CMK (cell line): ENCODE measurements at places on chromosomes 12 and 14.

- DNase-seq, result no peak
These were observed 51.9 kb upstream of the NUDT4 start for GRCh38 chr12:93325855-93326254.

GRCh38 chr14:106840258-106840657 lies 1313.9 kb downstream of the TMEM121 start:
- DNase-seq, result no peak

GRCh38 chr14:72014486-72014885 lies 82.3 kb downstream of the RGS6 start:
- no peak for DNase-seq

GRCh38 chr12:61808856-61809255 lies 451.3 kb upstream of the USP15 start:
- DNase-seq, result no peak

GRCh38 chr12:117234441-117234840 lies 44.2 kb upstream of the FBXO21 start:
- DNase-seq, result no peak

GRCh38 chr12:132196038-132196872 lies 52.0 kb downstream of the NOC4L start:
- DNase-seq, result no peak

- DNase-seq, result no peak
These were observed 105.1 kb downstream of the RPS29 start for GRCh38 chr14:49480979-49481498.

DNA sequence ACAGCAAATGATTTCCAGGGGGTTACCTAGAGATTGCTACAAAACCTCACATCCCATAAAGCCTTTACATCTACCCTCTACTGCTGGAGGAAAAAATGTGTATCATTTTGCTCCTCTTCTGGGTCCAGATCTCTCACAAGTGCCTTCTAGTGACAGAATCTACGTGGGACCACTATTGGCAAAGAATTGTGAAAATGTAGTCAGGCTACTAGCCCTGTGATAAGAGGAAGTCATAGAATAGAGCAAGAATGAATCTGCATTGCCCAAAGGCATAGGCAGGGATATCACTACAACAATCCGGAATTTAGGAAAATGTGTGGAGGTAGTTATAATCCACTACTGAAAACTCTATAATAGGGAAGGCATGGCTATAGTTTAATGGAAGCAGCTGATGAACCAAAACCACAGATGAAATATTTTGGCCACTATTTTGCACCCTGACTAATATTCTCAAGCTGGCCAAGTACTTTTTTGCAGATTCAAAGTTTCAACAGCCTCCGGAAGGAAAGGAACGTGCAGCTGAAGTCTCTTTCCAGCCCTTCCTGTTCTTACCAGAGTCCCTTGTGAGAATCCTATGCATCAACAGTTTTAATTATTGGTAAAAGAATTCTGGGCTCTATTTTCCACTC lies 176.8 kb downstream of the PHLDA1 start:
- DNase-seq, result no peak

DNA sequence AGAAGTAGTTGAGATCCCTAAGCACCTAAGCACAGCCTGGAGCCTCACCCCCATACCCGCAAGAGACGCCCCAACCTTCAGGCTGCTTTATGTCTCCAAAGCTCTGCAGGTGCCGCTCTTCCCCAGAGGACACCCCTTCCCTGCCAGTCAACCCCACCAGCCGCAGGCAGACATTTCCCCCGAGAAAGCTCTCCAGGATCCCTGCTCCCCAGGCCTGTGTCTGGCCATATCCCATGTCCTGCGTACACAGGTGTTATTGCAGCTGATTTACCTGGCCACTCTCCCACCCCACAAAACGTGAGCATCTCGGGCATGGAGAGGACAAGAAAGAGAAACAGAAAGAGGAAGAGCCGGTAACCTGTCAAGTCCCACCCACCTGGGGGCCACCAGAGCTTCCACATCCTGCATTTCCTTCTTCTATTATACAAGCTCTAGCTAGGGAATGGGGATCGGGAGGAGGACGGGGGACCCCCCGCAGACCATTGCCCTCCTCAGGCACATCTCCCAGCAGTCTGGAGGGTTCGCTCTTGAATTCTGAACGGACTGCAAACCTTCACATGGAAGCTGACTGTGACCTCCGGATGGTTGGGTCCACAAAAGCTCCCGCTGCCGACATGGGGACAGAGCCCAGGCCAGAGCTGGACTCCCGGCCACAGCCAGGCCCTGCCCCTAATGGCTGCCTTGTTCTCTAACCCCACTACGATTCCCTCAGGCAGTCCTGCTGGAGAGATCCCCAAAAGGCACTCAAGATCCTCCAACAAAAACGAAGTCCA lies 17.6 kb downstream of the CCDC88C start:
- no peak for DNase-seq

DNA sequence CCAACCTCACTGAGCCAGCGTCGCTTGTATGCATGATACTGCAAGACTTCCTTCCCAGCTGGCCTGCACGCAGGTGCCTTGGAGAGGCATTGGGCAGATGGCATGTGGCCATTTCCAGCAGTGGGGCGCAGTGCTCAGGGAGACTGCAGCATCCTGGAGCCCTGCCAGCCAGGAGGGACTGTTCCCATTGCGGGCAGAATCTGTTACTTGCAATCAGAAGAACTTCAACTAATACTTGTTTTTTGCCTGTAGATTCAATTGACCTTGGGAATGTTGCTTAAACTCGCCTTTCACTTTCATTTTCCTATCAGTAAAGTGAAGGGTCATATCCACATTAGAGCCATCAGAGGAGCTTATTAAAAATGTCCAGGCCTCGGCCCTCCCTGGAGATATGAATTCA lies 29.8 kb downstream of the ANKRD9 start:
- DNase-seq, result no peak
